ENCODE measurements at places on chromosomes 13 and 19.

GRCh38 chr13:37914781-37915391 lies 45.3 kb upstream of the TRPC4 start:
- DNase-seq: peak; percentile 45

GRCh38 chr13:44903574-44903985 lies 85.7 kb downstream of the NUFIP1 start:
- DNase-seq: peak; percentile 45

DNA sequence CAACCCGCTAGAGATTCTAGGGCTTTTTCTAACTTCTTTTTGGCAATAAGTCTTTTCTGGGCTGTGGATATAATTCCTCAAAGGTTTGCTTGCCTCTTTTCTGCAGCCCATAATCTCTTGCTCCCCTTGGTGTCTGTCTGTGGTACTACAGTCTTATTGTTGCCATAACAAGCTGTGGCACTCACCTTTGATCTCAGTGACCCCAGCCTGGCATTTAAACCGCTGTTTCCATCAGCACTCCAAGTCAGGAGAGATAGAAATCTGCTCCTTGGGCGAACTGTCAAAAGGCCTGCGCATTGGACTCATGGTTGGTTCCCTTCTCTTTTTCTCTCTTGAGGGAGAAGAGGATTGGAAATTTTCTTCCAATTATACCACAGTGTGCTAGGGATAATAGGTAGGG lies 14.5 kb upstream of the MPHOSPH8 start:
- no peak for DNase-seq

DNA sequence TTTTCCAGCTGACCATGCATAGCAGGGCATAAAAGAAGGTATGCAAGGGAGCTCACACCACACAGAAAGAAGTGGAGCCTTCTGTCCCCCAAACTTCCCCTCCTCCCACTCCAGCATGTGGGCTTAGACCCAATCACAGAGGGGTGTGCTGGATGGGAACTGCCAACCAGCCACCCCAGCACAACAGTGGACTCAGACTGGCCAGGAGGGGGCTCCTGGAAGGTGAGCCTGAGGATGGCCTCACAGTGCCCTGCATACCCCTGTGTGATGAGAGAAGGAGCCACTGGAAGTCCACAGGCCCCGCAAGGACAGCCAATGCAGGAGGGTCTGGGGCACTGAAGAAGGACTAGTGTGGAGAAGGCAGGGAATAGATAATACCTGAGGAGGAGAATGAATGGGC lies 106.9 kb upstream of the SERP2 start:
- DNase-seq: no peak

GRCh38 chr19:40461669-40462221 lies 3.8 kb downstream of the BLVRB start:
- DNase-seq: no peak

- no peak for DNase-seq
Measured at GRCh38 chr13:80498433-80498832, 157.5 kb upstream of the SPRY2 start.

GRCh38 chr13:30926781-30927180 lies 5.7 kb upstream of the TEX26 start:
- DNase-seq: no peak

- DNase-seq: no peak
Measured at GRCh38 chr19:10061717-10062310, 24.3 kb upstream of the SHFL start.

- DNase-seq: peak; percentile 23
Measured at GRCh38 chr19:49852631-49853126, 1.7 kb downstream of the PTOV1 start.

DNA sequence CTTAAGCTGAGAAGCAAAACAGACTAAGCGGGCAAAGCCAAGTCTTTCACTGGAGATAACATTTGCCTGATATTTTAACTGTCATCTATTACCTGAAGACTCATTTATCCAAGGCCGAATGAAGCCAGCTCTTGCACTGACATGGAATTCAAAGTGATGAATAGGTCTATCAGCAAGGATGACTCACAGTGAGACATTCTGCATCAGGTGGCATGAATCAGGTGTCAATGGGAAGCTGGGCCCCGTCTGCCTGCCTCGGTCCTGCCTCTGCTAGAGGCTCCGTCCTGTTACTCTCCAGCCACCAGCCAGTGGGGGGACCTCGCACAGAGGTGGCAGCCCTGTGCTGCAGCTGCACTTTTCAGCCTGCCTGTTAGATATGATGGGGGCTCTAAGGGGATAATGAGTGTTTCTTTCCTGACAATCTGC lies 23.5 kb downstream of the STARD13 start:
- no peak for DNase-seq

- DNase-seq: no peak
Measured at GRCh38 chr19:1394252-1395193, 6.8 kb downstream of the GAMT start.

GRCh38 chr19:51691074-51691583 lies 2.0 kb upstream of the SPACA6 start:
- DNase-seq: peak; percentile 70

- DNase-seq: no peak
Measured at GRCh38 chr19:3268763-3269162, 44.3 kb downstream of the CELF5 start.

GRCh38 chr13:98347756-98348155 lies 170.7 kb upstream of the RNF113B start:
- no peak for DNase-seq

- no peak for DNase-seq
Measured at GRCh38 chr13:79771493-79771892, 290.5 kb downstream of the NDFIP2 start.

- DNase-seq: no peak
Measured at GRCh38 chr13:111390522-111391270, 70.3 kb downstream of the TEX29 start.

GRCh38 chr19:21321996-21322395 lies 7.2 kb downstream of the ZNF708 start:
- DNase-seq: peak; percentile 70

DNA sequence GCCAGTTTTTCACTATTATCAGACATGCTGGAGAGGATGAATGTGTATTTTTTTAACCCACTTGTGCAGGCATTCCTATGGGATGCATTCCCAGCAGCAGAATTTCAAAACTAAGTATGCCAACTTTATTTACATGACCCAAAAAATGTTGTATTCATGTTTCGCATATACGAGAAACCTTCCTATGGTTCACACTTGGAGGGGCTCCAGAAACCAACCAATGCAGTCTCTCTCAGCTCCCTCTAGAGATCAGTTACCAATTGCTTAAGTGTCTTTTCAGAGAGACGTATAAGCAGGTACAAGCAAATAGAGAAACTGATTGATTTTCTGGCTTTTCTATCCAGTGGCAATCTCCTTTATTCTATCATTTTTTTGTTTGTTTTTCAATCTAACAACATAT lies 5.5 kb upstream of the PTOV1 start:
- peak; percentile 65 for DNase-seq

DNA sequence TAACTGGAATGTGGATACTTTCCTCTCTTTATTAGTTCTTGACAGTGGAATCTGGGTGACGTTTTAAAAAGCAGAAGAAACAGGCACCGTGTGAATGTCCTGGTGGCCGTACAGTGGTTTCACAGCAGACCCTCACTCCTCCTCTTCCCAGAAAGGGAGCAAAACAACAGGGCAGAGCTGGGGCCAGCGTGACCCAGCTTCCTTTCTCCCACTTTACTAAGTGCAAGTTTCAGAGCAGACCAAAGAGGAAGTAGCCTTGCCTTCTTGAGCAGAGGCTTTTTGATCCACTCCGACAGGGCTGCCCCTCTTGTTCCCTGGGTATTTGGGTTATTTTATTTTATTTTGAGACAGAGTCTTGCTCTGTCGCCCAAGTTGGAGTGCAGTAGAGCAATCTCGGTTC lies 19.6 kb upstream of the C19orf33 start:
- DNase-seq: no peak

- DNase-seq: peak; percentile 5
Measured at GRCh38 chr19:29259153-29259552, 46.2 kb upstream of the UQCRFS1 start.

All from fibroblast of skin of back (primary cell).